SK-N-DZ (cell line): ENCODE measurements at places on chromosomes 16 and 17.

DNA sequence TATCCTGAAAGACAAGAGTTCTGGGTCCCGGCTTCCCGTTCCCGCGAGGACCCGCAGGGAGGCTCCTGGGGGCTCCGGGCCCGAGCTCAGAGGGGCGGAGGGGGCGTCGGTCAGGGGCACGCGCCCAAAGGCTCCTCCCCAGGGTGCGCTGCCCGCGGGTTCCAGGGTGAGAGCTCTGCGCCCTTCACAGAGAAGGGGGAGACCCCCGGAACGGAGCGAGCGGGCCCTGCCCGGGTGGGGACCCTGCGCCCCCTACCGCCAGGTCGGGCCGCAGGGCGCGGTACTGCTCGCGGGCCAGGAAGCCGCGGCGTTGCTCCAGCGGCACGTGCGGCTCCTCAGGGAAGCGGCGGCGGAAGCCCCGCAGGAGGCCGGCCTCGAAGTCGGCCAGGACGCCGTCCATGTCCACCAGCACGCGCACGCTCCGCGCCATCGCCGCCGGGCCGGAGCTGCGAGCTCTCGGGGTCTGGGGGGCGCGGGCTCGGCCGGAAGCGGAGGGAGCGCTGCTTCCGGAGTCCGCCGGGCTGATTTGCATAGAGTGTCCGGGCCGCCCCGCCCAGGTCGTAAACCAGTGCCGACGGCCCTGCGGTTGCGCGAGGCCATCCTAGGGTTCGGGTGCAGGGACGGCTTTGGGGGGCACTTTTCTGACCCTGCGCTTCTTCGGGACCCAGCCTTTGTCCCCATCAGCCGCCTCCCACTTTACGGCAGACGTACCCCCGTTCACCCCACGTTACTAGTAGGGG lies at the start of gene NT5C:
NT5C (minus strand) TSS at position 465 of the 740 bp plus-strand sequence; CDS start at position 430, 35 bp downstream.
- peak; percentile 88 for DNase-seq

DNA sequence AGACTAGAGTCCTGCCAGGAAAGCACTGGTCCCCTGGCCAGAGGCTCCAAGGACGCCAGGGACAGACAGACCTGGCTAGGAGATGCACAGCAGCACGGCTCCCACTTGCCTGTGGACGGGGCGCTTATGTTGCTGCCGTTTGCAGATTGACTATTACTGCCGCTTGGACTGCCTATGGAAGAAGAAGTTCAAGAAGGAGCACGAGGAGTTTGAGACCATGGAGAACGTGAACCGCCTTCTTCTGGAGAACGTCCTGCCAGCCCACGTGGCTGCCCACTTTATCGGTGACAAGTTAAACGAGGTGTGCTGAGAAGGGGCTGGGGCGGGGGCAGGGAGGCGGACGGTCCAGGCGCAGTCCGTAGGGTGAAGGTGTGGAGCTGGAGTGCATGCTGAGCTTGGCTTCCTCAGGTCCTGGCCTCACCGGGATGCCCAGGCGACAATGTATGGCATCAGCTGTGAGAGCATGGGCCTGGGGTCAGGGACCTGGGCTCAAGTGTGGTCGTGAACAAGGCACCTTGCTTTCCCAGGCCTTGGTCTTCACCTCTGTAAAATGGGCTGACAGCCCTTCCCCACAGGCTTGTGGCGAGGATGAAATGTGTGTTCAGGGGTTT lies 45.6 kb downstream of the ADCY7 start:
- no peak for DNase-seq

- DNase-seq, result no peak
Measured at GRCh38 chr17:68794636-68795434, 160.4 kb downstream of the ABCA8 start.

- DNase-seq, result no peak
Measured at GRCh38 chr16:67702130-67702529, 17.0 kb downstream of the GFOD2 start.

DNA sequence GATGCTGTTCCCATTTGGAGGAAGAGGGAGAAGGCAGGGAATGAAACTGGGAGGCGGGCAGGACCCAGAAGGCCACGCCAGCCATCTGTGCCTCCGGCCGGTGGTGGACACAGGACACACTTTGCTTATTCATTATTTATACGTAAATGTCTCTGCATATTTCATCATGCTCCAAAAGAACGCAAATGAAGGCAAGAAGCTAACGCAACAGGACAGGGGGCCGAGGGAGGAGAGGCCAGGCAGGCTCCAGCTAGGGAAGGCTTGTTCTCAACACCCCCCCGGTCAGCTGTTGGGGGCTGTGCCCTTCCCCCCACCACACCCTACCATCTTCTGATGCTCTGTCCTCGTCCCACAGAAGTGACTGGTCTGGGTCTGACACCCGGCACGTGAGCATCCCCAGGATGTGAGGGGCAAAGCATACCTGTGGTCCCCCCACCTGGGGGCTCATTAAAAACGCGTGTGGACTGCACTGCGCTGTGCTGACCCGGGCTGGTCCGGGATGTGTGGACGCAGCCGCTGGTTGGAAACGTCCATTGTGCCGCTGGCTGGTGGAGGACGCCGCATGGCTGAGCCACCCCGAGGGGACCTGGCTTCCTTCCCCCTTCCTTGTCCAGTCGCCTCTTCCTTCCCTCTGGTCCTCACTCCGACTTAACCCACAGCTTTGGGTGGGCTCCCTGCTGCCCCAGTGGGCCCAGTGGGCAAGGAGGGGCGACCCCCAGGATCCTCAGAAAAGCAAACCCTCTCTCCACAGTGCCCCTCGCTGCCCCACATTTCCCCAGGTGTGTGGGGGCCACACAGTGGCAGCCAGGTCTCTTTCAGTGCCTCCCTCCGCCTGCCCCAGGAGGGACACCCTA lies 46.4 kb upstream of the ENPP7 start:
- DNase-seq, result no peak

DNA sequence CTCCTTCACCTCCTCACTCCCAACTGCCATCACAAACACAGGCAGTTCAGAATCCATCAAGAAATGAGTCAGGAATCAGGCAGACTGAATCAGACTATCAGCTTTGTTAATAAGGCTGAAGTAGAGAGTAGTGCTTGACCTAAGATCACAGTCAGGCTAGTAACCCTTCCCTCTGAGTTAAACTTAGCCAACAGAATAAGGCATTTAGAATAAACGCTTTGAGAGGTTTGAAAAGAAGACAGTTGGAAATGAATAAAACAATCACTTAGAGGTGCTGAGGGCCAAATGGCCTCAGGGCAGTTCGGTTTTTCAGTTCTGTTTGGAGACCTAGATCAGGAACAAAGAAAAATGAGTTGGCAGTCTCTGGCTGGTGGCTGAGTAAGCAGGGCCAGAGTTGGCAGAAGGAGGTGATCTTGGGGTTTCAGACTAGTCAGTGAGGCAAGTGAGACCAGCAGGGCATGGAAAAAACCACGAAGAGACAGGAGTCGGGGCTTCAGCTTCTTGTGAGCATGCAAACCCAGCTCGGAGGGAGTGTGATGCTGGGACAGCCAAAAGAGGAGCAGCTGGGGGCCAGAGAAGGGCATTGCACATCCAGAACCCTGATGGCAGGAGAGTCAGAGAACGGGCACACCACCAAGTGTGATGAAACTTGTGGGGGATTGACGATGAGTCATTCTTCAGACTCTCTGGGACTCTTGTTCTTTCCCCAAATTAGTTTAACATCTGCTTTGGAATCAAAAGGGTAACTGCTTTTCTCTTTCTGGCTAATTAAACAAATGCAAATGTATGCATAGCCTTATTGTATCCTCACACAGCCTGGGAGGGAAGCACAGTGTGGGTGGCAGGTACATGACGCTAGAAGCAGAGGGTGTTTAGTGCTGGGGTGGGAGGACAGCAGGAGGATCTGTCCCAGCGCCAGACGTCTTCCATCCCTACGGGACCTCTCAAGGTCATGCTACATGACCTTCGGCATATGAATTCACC lies 54.8 kb downstream of the SPECC1 start:
- no peak for DNase-seq
